Uterus (tissue), 4 donors: ENCODE measurements at places on chromosomes 5 and 9.

DNA sequence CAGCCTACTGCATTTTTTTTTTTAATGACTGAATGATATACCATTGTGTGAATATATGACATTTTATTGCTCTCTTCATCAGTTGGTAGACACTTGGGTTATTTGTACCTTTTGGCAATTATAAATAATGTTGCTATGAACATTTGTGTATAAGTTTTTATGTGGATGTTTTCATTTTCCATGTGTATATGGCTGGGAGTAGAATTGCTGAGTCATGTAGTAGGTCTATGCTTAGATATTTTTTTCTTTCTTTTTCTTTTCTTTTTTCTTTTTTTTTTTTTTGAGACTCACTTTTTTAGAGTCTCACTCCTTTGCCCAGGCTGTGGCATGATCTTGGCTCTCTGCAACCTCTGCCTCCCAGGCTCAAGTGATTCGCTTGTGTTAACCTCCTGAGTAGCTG, 32.9 kb upstream of the FAM120AOS start:
- DNase-seq: no peak

DNA sequence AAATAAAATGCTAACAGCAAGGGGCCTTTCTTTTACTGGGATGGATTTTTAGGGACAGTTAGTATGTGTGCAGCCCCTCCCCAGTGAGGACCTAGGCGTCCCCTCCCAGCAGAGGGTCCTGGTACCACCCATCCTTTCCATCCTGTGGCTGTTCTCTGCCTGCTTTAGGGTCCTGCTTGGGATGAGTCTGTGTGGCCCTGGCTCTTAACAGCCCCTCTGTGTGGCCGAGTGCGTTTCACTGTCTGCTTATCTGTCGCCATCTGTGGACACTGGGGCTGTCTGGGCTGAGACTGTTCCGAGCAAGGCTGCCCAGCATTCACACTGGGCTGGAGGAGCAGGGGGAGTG, 17.0 kb downstream of the WNK2 start:
- no peak for DNase-seq

DNA sequence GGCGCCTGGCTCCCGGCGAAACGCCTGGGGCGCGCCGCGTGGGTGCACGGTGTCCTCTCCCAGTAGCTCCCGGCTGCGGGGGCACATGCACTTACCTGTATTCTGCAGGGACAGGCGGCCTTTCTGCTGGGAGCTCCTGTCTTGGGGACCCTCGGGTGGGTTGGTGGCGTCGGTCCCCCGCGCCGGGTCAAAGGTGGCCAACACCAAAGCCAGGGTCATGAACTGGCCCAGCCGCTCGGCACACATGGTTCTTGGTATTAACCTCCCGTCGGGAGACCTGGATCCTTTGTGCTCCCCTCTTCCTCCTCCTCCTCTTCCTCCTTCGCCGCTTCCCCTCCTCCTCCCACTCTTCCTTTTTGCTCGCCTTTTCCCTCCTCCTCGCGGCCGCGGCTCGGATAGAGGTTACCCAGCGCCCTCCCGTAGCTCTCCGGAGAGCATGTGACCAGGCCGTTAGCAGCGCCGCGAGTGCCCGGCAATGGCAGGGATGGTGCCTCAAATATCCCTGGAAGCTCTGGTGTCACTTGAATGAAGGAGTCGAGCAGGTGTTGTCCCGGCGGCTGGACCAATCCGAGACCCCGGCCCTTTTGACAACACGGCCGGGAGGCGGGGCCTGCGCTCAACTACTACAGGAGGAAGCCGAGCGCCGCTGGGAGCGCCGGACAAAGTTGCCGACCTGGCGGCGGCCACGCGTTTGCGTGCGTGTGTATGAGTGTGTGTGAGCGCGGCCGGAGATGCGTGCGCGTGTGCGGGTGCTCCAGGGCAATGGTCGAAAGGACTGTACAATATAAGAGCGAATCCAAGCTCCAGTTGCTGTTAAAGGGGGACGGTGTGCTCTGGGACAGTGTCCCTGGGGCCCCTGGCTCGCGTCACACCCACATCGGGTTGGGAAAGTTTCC, at the start of gene STC2:
Gene STC2 (minus strand): TSS at position 467 of the 896 bp plus-strand sequence. CDS start 221 bp downstream, at position 246.
- no peak for DNase-seq

GRCh38 chr9:136089697-136090045, 5.4 kb downstream of the NACC2 start:
- no peak for DNase-seq

DNA sequence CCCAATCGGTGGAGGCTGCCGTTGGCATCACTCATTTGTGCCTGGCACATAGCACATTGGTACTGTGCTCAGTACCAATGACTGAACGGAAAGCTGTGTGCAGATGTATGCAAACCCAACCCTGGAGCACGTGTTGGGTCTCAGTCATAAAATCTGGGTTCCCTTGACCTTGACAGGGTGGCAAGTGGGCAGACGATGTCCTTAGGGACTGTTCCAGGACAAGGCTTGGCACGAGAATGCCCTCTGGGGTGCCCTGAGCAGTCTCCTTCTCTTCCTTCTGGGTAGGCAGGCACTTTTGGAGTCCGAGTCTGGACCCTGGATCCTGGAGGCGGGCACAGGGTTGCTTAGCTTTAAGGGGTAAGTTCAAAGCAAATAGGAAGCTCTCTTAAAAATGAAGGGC, 75.8 kb downstream of the MACROH2A1 start:
- DNase-seq: no peak

GRCh38 chr5:38023799-38024198, 184.0 kb upstream of the GDNF start:
- no peak for DNase-seq
